ENCODE measurements at places on chromosomes 4 and X. TPM values are rescaled to one million over a fixed set of nuclear protein-coding genes. Genes with fewer than 3 reads are reported as not detected.

PRDM8 gene
- 0.08 TPM for total RNA-seq

PNMA6A gene
- total RNA-seq, result 5.4 TPM

CC2D2A gene
- 2.9 TPM for total RNA-seq

EDA2R gene
- total RNA-seq, result 0.09 TPM

IDH3G gene
- 23.3 TPM for total RNA-seq

FOXO4 gene
- 38.2 TPM for total RNA-seq

MAGEC1 gene
- not detected for total RNA-seq

RAB40AL gene
- 0.14 TPM for total RNA-seq

FRAS1 gene
- total RNA-seq, result 1.8 TPM

EBP gene
- total RNA-seq, result 304 TPM

SH3TC1 gene
- 34.6 TPM for total RNA-seq

RTL3 gene
- not detected for total RNA-seq

SULT1B1 gene
- total RNA-seq, result 30.5 TPM

RAI2 gene
- 0.59 TPM for total RNA-seq

ANXA10 gene
- total RNA-seq, result 6.3 TPM

MAP9 gene
- 0.50 TPM for total RNA-seq

TMEM35A gene
- not detected for total RNA-seq

UBE2A gene
- total RNA-seq, result 12.0 TPM

ARFIP1 gene
- total RNA-seq, result 16.3 TPM

ADH1C gene
- total RNA-seq, result 74.3 TPM

SPANXN3 gene
- not detected for total RNA-seq

P2RY8 gene
- 4.4 TPM for total RNA-seq

CFP gene
- 14.1 TPM for total RNA-seq

RHOXF2B gene
- not detected for total RNA-seq

SMAD1 gene
- total RNA-seq, result 6.3 TPM

LANCL3 gene
- under 0.01 TPM for total RNA-seq

SYNPO2 gene
- 2.7 TPM for total RNA-seq

ODAPH gene
- not detected for total RNA-seq

AMTN gene
- not detected for total RNA-seq

PCDH19 gene
- not detected for total RNA-seq

CITED1 gene
- not detected for total RNA-seq

COL4A6 gene
- under 0.01 TPM for total RNA-seq

PLP1 gene
- 0.67 TPM for total RNA-seq

TNIP3 gene
- total RNA-seq, result 0.25 TPM

VCX3A gene
- total RNA-seq, result not detected

PRDM5 gene
- 1.9 TPM for total RNA-seq

CHRDL1 gene
- total RNA-seq, result 2.1 TPM

AWAT2 gene
- total RNA-seq, result not detected

L1CAM gene
- not detected for total RNA-seq

RNF128 gene
- 47.4 TPM for total RNA-seq

NAT8L gene
- total RNA-seq, result 0.08 TPM

EMCN gene
- 2.5 TPM for total RNA-seq

MFAP3L gene
- 102 TPM for total RNA-seq

CHRNA9 gene
- not detected for total RNA-seq

SYN1 gene
- total RNA-seq, result 0.33 TPM

AMBN gene
- not detected for total RNA-seq

PPBP gene
- 0.67 TPM for total RNA-seq

TRIM75 gene
- total RNA-seq, result not detected
